ENCODE measurements at places on chromosomes 3 and 15.

DNA sequence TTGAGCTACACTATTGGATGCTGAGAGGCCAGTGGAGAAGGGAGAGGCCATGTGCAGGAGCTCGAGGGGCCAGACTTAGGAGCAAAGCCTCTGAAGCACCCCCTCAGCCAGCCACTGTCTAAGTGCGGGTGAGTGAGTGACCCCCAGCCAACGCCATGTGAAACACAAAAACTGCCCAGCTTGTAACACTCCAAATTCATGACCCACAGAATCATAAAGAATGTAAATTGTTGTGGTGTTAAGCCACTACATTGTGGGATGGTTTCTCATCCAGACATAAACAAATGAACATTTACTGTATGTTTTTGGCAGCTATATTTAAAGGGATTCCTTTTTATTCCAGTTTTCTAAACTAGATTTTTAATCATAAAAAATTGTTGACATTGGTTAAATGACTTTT lies 27.2 kb upstream of the TMEM158 start:
- no peak for DNase-seq

GRCh38 chr3:197595470-197596185 lies 39.9 kb upstream of the BDH1 start:
- DNase-seq = peak; percentile 46

GRCh38 chr3:104554425-104554824 lies 812.3 kb upstream of the ALCAM start:
- DNase-seq = no peak

GRCh38 chr3:189771842-189772450 lies 140.8 kb downstream of the TP63 start:
- DNase-seq = no peak

DNA sequence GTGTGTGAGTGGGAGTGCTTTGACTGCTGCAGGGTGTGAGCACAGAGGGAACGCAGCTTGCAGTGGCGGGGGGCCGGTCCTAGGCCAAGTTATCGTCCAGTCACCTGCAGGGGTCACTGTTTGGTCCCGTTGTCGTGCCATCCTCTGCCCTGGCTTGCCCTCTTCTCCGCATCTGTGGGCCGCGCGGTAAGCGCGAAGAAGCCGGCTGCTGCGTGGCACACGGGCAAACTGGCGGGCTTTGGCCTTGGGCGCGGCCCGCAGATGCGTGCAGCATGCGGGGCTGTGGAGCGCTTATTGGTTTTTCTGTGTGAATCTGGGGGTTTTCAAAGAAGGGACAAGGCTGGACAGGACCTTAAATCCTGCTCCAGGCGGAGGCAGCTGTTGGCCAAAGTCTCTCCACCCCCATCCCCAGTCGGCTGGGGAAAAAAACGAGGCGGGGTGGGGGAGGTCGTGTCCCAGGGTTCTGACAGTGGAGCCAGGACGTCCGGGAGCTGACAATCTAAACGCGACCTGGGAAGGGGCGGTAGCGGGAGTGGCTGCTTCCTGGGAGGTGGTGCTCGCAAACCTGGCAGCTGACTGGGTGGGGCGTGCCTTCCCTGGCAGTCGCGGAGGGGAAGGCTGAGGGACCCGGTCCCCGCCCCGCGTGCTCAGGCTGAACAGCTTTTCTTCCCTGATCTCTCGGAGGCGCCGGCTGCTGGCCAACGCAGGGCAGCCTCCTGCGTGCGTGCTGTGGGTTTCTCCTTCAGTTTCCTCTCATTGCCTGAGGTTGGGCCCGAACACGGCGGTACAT lies 39.7 kb upstream of the VEPH1 start:
- DNase-seq = no peak

DNA sequence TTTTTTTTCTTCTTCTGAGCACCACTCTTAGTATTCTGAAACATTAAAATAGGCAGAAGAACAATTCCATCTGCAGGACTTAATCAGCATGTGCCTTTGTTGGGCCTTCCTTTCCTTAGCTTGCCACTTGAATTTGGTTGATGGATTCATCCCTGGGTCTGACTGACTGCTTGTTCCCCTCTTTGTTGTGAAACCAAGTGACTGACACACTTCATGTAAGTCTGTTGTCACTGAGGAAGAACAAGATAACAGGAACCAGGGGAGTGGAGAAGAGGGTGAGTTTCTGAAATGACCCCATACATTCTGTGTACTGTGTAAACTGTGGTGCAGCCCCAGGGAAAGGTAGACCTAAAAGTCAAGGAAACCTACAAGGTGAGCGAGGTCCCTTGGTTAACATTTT lies 188.7 kb upstream of the TBC1D5 start:
- no peak for DNase-seq

DNA sequence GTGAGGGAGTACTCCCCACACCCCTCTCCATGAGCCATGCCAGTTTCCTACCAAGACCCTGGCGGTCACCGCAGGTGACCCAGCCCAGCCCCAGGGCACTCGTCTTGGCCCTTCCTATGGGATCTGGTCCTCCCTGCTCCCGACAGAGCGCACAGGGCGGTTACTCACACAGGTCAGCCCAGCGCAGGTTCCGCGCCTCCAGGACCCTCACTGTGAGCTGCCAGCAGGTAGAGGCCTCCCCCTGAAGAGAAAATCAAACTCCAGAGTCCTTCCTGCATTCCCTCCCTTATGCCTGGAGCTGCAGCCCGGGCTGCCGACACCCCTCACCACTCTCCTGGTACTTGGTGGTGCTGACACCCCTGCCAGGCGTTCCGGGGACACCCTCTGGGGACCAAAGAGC lies 6.9 kb downstream of the PLA2G4D start:
- no peak for DNase-seq

DNA sequence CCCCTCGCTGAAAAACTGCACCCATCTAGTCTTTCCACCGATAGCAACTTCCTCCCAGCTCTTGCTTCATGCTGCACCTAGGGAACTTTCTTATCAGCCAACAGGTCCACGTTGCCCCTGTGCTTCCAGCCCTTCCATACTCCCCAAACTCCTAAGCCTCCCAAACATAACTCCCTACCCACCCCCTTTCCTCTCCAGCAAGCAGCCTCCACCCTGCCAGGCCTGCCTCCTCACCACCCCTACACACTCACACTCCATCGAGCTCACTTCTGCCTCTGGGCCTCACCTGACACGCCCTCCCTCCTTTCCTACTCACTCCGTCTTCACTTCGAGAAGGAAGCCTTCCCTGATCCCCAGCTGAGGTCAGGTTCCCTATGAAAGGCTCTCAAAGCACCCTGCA lies 8.1 kb downstream of the INSYN1 start:
- no peak for DNase-seq

- no peak for DNase-seq
Measured at GRCh38 chr3:145450018-145450682, 710.8 kb downstream of the PLOD2 start.

DNA sequence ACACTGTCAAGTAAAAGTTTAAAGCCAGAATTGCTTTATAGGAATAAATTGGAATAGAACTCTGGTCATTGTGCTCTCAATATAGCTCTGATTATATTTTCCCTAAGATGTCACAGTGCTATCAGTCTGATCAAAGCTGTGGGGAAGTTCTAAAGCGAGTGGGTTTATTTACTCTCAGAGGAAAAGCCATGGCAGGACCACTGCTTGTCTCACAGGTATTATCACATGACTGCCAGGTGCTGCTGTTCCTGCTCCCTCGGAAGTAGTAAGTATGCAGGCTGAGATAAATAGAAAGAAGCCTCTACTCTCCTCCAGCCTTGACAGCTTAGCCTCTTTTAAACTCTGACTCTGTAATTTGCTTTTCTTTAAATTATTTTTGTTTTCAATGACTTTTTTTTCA lies 49.1 kb upstream of the UTS2B start:
- no peak for DNase-seq

DNA sequence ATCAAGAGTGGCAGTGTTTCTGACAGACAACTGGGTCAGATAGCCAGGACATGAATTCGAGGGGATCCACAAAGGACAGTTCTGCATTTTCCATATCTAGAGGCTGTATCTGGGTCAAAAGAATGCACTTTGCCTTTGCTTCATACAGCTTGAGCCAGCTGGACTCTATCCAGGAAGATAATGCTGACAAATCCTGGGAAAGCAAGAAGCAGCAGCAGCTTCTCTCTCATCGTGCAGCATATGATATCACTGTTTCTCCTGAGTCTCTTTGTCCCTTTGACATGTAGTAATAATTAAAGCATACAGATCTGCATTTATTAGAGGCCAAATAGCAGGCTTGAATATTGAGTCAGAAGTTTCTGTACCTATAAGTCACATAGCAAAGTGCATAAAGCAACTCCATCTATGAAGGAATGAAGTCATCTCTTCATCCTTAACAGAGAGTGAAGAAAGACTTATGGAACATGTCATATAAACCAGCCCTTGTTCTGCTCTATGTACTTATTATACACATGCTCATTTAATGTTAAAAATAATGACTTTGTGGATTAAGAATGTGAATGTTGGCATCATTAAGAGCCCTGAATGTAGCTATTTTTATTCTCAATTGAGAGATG lies 236.8 kb upstream of the GBE1 start:
- no peak for DNase-seq

- no peak for DNase-seq
Measured at GRCh38 chr3:105774444-105775180, 94.2 kb downstream of the CBLB start.

DNA sequence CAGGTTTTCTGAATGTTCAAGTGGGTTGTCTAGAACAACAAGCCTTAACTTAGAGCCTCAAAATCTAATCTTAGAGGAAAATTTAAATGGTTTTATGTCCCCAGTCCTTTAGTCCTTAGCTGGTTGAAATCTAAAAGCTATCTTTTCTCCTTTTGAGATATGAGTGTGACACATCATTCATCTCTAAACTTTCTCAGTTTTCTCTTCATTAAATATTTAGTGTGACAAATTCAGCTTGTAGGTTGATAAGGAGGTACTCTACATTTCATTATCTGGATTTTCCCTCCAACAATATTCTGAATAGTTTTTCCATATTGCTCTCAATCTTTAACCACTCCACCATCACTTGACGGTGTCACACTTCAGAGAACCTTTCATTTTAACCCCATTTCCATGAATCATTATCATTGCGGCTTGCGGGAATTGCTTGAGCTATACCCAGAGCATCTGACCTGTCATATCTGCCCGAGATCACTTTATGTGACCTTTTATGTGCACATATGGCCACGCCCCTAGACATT lies 16.1 kb upstream of the ATP8B4 start:
- no peak for DNase-seq

- DNase-seq = no peak
Measured at GRCh38 chr15:50906954-50907600, 1.4 kb upstream of the AP4E1 start.

DNA sequence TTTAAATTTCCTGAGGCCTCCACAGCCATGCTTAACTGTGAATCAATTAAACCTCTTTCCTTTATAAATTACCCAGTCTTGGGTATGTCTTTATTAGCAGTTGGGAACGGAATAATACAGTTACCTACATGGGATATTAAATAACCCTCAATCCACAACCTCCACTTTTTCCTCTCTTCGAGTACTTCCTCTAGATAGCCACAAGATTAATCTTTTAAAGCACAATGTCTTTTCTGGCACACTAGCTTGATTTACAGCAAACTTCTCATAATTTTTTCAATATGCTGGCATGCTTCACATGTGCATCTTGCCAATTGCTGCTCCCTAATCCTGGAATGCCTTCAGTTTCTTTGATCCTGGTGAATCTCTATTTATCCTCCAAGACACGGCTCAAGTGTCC lies 92.2 kb downstream of the P2RY1 start:
- DNase-seq = no peak

DNA sequence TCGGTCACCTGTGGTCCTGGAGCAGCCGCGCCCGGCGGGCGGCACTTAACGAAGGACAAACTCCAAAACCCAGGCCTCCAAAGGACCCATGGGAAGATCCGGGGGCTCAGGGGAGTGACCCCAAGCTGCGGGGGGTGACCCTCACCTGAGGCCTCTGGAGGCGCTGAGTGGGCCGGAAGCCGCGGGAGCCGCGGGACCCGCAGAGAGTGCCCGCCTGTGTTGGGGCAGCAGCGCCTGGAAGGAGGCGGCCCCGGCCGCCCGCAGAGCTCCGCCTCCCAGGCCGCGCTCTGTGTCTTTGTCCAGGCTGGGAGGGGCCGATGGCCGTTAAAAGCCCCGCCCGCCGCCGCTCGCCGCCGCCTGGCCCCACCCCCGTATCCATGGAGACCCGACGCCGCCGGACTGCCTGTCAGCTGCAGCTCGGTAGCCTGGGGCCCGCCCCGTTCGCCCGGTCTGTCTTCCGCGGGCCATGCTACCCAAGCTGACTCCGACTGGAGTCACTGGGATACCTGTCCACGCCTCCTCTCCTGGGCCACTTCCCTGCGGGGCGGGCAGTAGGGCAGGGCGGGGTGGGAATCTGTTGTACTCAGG lies 15.3 kb upstream of the FANCD2 start:
- no peak for DNase-seq

- DNase-seq = no peak
Measured at GRCh38 chr3:119408243-119408950, 55.0 kb downstream of the TMEM39A start.

- DNase-seq = no peak
Measured at GRCh38 chr3:94778814-94779494, 716.1 kb downstream of the NSUN3 start.

DNA sequence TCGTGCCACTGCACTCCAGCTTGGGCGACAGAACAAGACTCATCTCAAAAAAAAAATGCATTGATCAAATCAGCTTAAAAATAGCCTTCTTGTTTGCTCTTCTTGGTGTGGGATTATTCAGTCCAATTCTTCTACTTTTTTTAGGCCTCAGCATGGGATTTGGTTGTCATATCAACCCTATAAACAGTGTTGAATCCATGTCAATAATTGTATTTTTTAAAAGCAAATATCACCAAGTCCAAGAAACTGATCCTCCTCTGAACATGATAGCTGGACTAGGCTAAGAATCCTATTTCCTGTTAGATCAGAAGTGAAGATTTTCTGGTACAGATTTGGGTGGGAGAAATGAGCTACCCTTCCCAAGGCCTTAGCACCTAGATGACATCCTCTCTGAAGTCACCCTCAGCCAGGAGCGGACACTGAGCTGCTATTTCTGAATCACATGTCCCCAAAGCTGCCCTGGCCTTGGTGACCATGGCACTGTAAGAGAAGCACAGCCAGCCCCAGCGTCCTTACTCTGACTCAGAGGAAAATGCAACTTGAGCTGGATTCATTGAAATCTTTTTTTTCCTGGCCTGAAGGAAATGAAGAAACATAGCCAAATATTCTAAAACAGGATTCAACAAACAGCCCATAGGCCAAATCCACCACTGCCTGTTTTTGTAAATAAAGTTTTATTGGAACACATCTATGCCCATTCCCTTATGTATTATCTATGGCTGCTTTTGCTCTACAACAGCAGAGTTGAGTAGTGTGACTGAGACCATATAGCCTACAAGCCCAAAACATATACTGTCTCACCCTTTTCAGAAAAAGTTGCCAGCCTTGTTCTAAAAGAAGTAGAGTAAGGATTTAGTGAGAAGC lies 215.9 kb upstream of the CTDSPL start:
- DNase-seq = no peak

- DNase-seq = peak; percentile 83
Measured at GRCh38 chr3:23580096-23580713, 225.6 kb upstream of the UBE2E1 start.

- DNase-seq = no peak
Measured at GRCh38 chr3:128074851-128075521, 22.7 kb downstream of the SEC61A1 start.

- DNase-seq = no peak
Measured at GRCh38 chr3:43015991-43016865, 37.1 kb downstream of the GASK1A start.

GRCh38 chr3:7447197-7447769 lies 586.4 kb downstream of the GRM7 start:
- no peak for DNase-seq

- DNase-seq = no peak
Measured at GRCh38 chr3:158509891-158510290, 61.1 kb upstream of the MLF1 start.

Measured in AG09309 (cell line).